ENCODE measurements at places on chromosomes 1 and 21.

- DNase-seq, result no peak
These were observed 1888.6 kb downstream of the MRPL39 start for GRCh38 chr21:23718446-23719285.

- DNase-seq, result no peak
These were observed 342.5 kb upstream of the ADGRL2 start for GRCh38 chr1:81458186-81458585.

DNA sequence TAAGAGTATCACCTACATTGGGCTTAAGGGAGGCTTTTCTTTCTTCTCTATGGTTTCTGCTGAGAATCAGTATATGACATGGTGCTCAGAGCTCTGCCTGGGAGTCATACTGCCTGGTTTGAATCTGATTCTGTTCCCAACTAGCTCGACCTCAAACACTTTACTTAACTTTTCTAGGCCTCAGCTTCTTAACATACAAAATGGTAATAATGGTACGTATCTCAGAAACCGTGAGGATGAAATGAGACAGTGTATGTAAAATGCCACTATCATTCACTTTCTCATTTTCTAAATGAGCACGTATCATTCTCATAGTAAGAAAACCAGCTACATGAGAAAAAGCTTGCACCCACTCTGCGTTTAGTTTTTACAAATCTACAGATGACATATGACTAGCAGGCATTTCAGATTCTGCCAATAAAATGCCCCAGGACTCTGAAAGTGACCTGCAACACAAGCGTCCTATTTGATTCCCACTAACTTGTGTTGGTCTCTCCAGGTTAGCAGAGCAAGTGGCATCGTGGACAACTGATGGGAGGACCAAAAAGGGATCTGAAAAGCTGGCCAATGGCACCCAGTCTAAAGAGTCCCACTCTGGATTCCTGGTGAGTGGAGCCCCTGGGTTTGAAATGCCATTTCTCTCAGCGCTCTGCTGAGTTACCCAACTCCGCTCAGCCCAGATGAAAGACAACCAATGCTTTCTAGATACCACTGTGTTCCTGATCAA is 6.1 kb downstream of the CTNNBIP1 start:
- DNase-seq, result no peak

- no peak for DNase-seq
These were observed 167.3 kb downstream of the PBX1 start for GRCh38 chr1:164726235-164726634.

GRCh38 chr1:244289991-244290785 is 161.5 kb downstream of the ADSS2 start:
- no peak for DNase-seq
